ENCODE measurements at places on chromosomes 11 and 22. TPM values are rescaled to one million over a fixed set of nuclear protein-coding genes. Genes with fewer than 3 reads are reported as not detected.

C22orf31 gene
- not detected for total RNA-seq

GRAMD4 gene
- total RNA-seq = 18.1 TPM

SLC1A2 gene
- 23.7 TPM for total RNA-seq

DNA sequence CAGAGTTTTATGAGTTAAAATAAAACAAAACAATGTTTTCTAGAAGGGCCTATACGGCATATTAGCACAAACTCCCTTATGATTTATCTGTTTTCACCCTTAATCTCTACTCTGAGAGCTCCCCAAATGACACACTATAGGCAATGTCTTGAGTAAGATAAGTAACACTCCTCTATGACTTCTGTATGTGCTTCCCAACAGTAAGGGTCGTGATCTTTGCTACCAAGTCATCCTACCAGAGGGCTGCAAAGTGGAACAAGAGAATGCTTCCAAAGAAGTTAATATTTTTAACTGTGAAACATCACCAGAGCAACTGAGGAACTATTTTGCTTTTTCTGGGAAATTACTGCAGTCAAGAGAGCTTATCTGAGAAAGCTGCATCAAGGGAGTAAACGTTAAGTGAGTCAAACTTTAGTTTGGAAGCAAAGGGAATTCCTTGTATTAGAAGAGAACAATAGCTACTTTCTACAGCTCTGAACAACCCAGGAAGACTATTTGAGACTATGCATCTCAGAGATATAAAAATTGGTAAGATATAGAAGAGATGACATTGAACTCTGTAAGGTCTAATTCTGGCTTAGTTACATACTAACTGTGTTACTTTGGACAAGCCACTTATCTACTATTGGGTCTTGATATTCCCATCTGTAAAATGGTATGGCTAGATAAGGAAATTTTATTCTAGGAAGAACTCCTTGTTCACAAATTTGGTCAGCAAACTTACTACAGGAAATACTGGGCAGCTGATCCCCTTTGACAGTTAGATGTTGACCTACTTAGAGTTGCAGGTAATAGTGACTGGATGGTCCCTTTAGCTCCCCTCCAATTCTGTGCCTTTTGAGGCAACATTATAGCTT is 43.7 kb upstream of the CCDC34 start:
- DNase-seq = no peak

- DNase-seq = no peak
Measured at GRCh38 chr11:128302425-128303186, 284.8 kb downstream of the ETS1 start.

All from fibroblast of villous mesenchyme (primary cell).